ENCODE measurements at places on chromosomes 5 and 9.

GRCh38 chr5:1896602-1897376, 14.1 kb upstream of the IRX4 start:
- DNase-seq = no peak

GRCh38 chr5:150612905-150613670, 27.4 kb upstream of the SYNPO start:
- no peak for DNase-seq

- DNase-seq = no peak
Measured at GRCh38 chr5:27387535-27388073, 349.2 kb upstream of the CDH9 start.

DNA sequence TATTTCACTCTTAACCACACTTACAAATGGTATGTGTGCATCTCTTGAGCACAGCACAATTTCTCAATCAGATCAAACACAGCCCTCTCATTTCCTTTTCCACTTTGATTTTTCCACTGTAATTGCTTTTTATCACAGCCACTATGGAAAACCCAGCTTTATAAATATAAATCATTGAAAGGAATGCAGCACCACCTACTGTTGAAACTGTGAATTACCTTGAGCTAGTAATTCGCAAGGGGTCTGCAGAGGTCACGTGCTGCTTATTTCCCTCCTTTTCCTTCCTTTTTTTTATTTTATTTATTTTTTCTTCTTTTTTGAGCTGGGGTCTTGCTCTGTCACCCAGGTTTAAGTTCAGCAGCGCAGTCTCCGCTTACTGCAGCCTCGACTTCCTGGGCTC, 76.9 kb downstream of the CDH6 start:
- DNase-seq = no peak

- DNase-seq = no peak
Measured at GRCh38 chr5:55360190-55360589, 52.4 kb downstream of the MTREX start.

DNA sequence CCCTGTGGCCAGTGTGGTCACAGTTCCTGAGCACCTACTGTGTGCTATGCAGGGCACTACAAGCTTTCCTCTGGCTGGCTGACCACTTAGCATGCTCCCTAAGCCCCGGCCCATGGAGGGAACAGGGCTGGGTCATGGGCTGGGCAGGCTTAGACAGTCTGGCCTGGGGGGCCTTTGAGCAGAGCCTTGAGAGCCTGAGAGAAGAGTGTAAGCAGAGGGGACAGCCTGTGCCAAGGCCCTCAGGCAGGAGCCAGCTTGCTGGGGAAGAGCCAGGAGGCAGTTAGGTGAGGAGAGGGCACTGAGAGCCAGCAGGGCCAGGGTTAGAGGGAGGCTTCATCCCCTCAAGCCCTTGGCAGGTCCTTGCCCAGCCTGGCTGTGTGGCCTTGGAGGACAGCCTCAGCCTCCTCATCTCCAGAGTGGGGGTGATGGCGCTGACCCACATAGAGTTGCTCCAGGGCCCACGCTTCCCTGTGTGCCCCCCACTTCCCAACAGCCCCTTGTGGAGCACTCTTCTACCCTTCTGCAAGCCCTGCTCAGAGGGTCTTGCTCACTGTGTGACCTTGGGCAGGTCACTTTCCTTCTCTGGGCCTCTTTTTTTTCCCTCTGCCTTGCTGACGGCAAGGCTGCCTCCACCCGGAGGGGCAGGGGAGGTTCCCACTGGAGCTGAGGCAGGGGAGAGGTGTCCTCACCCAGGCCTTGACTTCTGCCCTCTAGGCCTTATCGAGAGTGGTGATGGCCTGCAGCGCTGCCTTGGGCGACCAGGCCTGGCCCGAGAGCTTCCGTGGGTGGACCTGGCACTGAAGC, 107.1 kb downstream of the PHF2 start:
- DNase-seq = no peak

DNA sequence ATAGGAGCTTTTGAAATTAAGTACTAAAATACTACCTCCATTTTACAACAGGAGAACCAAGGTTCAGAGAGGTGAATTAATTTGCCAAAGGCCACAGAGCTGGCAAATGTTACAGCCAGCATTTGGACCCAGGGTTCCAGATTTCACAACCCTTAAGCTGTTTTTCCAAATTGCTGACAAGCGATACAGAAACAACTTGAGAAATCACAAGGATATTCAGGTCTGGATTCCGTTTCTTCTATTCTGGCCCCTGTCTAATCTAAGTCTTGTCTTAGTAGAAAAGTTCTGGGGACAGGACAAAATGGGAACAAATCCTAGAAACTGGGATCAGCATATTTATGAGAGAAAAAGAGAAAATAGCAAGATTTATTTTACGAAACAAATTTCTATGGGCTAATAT, 103.1 kb upstream of the PRLR start:
- no peak for DNase-seq

GRCh38 chr5:132526290-132526973, 16.9 kb downstream of the IL5 start:
- peak; percentile 37 for DNase-seq

- no peak for DNase-seq
Measured at GRCh38 chr9:69223605-69224004, 49.5 kb downstream of the TJP2 start.

DNA sequence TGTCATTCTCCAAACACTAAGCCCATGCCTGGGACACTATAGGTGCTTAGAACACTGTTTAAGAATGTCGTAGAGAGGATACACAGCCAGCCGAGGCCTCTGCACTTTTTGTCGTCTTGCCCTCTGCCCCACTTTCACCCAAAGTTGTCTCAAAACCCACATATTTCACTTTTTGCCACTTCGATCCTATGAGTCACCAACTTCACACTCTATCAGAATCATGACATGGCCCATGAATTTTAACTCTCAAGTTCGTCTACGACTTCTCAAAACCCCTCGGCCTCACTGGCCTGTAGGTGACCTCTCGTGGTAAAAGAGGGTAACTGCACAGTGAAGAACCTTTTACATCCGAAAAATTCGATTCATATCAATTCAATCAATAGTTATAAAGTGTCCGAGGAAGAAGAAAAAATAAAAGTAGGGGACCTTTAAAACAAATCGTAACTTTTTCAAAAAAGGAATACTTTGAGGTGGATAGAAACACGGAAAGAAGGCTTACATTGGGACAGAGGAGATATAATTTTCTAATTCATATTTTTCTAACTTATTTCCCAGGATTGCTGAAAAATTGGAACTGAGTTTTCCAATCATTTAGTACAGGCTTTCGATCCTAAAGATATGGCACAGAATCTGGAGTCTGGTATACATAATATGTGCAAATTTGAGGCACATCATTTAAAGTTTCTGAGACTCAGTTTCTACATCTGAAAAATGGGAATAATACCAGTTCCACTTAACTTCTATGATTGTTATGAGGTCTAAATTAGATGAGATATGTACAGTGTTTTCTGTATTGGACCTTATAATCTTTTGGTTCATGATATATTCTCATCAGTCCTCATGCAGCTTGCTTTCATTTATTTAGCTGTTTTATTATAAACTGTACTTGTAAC, 122.6 kb downstream of the APBA1 start:
- DNase-seq = peak; percentile 50

- DNase-seq = no peak
Measured at GRCh38 chr9:108671176-108671575, 184.6 kb downstream of the ACTL7B start.

- no peak for DNase-seq
Measured at GRCh38 chr5:13143214-13143613, 801.3 kb downstream of the DNAH5 start.

GRCh38 chr5:87423755-87424154, 11.0 kb upstream of the CCNH start:
- no peak for DNase-seq

DNA sequence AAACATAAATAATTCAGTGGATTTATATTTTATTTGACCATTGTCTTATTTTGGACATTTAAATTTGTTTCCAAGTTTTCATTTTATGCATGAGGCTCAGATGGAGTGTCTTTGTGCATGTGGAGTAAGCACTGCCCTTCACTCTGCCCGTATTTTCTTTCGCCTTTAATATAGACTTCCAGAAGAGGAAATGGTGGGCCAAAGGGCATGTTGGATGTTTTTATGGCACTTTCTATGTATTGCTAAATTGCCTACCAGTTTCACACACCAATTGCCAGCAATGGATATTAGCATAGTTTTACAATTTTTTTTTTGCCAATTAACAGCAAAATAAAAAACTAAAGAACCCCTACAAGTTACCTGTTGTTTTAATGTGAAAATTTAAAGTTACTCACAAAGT, 38.4 kb downstream of the ZSWIM6 start:
- DNase-seq = no peak

- no peak for DNase-seq
Measured at GRCh38 chr5:136141561-136141960, 8.9 kb downstream of the SMAD5 start.

GRCh38 chr5:124438026-124438902, 308.2 kb downstream of the ZNF608 start:
- DNase-seq = no peak

GRCh38 chr5:154756868-154757813, 2.0 kb downstream of the LARP1 start:
- DNase-seq = no peak

DNA sequence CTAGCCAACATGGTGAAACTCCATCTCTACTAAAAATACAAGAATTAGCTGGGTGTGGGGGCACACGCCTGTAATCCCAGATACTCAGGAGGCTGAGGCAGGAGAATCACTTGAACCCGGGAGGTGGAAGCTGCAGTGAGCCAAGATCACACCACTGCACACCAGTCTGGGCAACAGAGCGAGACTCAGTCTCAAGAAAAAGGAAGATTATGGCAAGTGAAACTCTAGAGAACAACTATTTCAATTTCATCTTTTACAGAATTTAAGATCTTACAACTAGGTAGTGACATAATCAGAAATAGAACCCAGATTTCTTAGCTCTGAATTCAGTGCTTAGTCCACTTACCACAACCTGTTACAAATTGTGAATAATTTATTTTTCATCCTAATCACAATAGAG, 108.8 kb upstream of the MAP3K1 start:
- no peak for DNase-seq

DNA sequence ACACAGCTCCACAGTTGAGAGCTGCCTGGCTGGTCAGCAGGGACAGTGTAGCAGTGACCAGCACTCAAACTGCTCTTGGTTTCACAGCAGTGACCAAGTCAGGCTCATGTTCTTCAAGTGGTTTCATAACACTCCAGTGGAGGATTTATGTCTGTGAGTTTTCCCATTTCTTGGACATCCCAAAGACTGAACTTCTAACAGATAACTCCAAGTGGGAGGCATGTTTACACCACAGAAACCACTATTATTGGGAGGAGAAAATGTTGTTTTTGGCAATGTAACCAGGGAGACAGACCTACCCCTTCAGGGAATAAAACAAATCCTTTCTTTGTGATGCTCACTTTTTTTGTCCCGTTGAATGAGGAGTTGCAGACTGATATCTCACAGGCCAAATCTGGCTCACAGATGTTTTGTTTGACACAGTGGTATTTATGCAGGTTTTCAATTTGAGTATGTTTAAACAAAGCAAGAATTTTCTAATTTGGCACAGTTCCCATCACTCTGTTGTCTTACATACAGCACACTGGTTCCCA, 141.5 kb downstream of the RMI1 start:
- no peak for DNase-seq

DNA sequence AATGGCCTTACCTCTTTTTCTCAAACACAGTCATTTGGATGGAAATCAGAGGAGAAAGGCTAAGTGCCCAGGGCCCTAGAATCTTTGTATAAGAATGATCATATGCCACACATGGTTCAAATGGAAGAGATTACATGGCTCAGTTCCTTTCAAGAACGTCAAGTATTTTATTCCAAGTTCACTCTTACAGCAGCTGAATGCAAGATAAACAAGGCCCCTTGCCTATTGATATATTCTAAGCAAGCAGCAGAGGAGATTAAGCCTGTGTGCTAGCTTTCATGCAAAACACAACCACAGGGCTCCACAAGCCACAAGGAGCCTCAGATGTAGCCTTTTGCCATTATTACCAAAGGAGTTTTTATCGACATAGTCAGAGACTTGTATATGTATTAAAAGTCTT, 55.3 kb upstream of the SLCO6A1 start:
- DNase-seq = no peak

DNA sequence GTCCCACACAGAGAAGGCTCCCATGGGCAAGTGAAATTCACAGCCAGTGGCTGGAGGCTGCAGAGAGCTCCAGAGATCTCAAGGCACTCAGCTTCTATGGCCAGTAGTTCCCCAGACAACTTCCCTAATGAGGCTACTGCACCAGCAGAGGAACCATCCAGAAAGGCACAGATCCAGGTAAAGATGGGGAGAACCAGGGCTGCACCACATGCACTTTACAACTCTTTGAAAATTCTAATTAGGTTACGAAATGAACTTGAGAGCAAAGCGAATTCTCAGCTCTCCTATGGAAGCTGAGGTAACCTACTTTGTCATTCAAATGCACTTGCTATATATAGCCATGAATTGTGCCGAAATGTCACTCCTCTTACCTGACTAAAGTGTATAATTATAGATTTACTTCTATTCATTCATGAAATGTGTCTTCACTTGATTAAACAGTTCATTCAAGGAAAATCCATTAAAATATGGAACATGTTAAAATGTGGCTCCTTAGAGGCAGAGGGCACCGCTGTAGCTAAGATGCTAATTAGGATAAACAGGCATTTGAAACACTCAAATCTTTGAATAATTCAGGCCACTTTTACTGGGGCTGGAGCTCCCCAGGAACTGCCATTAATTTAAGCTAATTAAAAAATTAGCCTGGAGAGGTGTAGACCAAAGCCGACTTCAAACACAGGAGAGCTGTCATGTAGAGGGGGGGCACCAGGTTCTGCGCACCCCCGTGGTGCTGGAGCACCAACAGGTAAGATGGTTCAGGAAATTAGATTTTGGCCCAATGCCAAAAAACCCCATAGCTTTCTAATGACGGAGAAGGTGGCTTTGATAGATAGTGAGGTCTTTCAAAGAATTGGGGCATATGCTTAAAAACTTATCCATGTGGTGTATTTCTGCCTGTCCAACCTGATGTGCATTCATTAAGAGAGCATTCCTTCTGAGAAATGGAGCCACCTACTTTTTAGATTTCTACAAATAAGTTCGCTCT, 204.1 kb downstream of the GABBR2 start:
- DNase-seq = no peak

- DNase-seq = no peak
Measured at GRCh38 chr5:2575871-2576270, 175.6 kb downstream of the IRX2 start.

DNA sequence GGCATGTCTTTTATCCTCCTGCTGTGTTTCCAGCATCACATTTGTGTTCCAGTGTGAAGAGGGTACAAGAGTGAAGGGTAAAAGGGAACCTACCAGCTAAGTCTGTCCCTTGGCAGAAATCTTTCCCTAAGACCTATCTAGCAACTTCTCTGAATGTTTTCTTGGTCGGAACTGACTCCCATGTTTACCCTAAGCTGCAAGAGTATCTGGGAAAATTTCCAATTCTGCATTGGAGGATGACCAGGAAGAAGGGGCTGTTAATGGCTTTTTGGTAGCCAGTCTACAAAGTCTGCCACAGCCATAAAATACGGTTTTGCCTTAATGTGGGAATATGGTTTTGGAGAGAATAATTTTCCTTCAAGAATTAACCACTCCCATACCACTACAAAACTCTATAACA, 75.1 kb downstream of the MAST4 start:
- DNase-seq = no peak

- DNase-seq = no peak
Measured at GRCh38 chr5:61298580-61298979, 33.5 kb upstream of the ZSWIM6 start.

Data from CD4-positive, alpha-beta T cell treated with Interleukin-4 for 4 hours (primary cell).